ENCODE measurements at places on chromosomes 1 and 21. TPM values are rescaled to one million over a fixed set of nuclear protein-coding genes. Genes with fewer than 3 reads are reported as not detected.

DNA sequence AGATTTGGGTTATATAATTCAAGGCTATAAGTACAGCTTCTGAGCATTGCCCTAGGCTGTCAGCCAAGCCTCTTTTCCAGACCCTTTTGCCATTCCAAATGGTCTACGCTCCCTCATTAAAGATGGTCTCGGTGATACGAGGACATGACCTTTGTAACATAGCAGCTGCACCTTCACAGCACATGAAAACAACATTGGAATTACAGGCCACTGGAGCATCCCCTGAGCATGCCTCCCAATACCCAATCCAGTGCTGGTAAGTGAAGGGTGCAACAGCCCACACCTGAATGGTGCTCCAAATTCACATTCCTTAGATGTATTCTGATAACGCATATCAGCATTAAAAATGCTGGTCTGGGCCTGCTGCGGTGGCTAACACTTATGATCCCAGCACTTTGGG is 20.1 kb upstream of the PTPRF start:
- no peak for DNase-seq
- no peak overlapping the region for H3K4me3 ChIP-seq

DNA sequence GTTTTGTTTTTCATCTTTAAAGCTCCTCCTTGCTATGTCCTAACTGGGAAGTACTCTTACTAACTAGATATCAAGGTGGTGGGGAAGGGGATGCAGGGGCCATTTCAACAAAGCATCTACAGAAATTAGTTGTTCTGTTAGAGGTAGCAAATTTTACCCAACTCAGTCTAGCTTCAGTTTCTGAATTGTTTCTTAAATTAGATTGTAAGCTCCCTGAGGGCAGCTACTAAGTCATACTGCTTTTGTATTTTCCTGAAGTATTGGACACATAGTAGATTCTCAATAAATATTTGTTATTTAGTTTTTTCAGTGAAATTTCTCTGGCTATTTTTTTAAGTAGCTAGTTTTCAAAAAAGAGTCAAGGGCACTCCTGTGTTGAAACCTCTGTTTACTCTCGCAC is 1.8 kb downstream of the UBAP2L start:
- peak overlapping the region; percentile 99 for H3K27ac ChIP-seq
- peaks cover 58% of the 10 kb centered on the region for H3K4me1 ChIP-seq
- DNase-seq, result no peak
- H3K4me3 ChIP-seq, result peak overlapping the region; percentile 91
- no peaks in the 10 kb centered on the region for H3K27me3 ChIP-seq
- H3K36me3 ChIP-seq, result peaks cover 34% of the 10 kb centered on the region

Gene FAM89A
- total RNA-seq, result 1.1 TPM

GRCh38 chr1:31703431-31704270 is at the start of gene COL16A1:
COL16A1 (minus strand) TSS chr1:31704017; CDS start chr1:31702193, 1,824 bp downstream.
- no peak for DNase-seq
- H3K36me3 ChIP-seq, result no peaks in the 10 kb centered on the region

Gene CRYAA
- total RNA-seq, result not detected

GRCh38 chr1:177053648-177054047 is 110.9 kb downstream of the ASTN1 start:
- no peak overlapping the region for H3K27ac ChIP-seq
- H3K27me3 ChIP-seq, result no peaks in the 10 kb centered on the region
- no peak overlapping the region for H3K4me3 ChIP-seq

Gene VHLL
- total RNA-seq, result not detected

- no peak overlapping the region for H3K27ac ChIP-seq
- no peaks in the 10 kb centered on the region for H3K27me3 ChIP-seq
- no peak for DNase-seq
- H3K4me3 ChIP-seq, result no peak overlapping the region
- H3K36me3 ChIP-seq, result peaks cover 10% of the 10 kb centered on the region
These were observed 87.0 kb downstream of the ACBD6 start for GRCh38 chr1:180415236-180415848.

Gene CNIH3
- 2.6 TPM for total RNA-seq

Gene SLC45A3
- total RNA-seq, result 0.74 TPM

- H3K4me1 ChIP-seq, result no peaks in the 10 kb centered on the region
- no peak overlapping the region for H3K4me3 ChIP-seq
- no peaks in the 10 kb centered on the region for H3K27me3 ChIP-seq
- H3K27ac ChIP-seq, result no peak overlapping the region
These were observed 36.1 kb upstream of the TTC22 start for GRCh38 chr1:54837002-54837853.

GRCh38 chr1:181809991-181810545 is 251.4 kb downstream of the ZNF648 start:
- no peaks in the 10 kb centered on the region for H3K27me3 ChIP-seq
- H3K27ac ChIP-seq, result no peak overlapping the region
- no peak for DNase-seq
- H3K4me3 ChIP-seq, result no peak overlapping the region
- H3K4me1 ChIP-seq, result no peaks in the 10 kb centered on the region
- H3K36me3 ChIP-seq, result no peaks in the 10 kb centered on the region

GRCh38 chr1:24104854-24105253 is 7.1 kb downstream of the MYOM3 start:
- H3K27me3 ChIP-seq, result no peaks in the 10 kb centered on the region
- no peak for DNase-seq
- H3K27ac ChIP-seq, result no peak overlapping the region
- H3K4me1 ChIP-seq, result no peaks in the 10 kb centered on the region
- H3K36me3 ChIP-seq, result no peaks in the 10 kb centered on the region

Gene ZSCAN20
- 0.94 TPM for total RNA-seq

- no peaks in the 10 kb centered on the region for H3K27me3 ChIP-seq
- no peaks in the 10 kb centered on the region for H3K36me3 ChIP-seq
- DNase-seq, result no peak
- no peak overlapping the region for H3K4me3 ChIP-seq
- H3K4me1 ChIP-seq, result no peaks in the 10 kb centered on the region
- H3K27ac ChIP-seq, result no peak overlapping the region
These were observed 364.1 kb downstream of the HHAT start for GRCh38 chr1:210692796-210693195.

Gene CELA2B
- not detected for total RNA-seq

GRCh38 chr1:244820131-244820530 is 15.3 kb upstream of the COX20 start:
- H3K36me3 ChIP-seq, result no peaks in the 10 kb centered on the region
- no peaks in the 10 kb centered on the region for H3K4me1 ChIP-seq
- peaks cover 3% of the 10 kb centered on the region for H3K27me3 ChIP-seq
- H3K27ac ChIP-seq, result no peak overlapping the region

- H3K4me1 ChIP-seq, result no peaks in the 10 kb centered on the region
- H3K27ac ChIP-seq, result no peak overlapping the region
- H3K27me3 ChIP-seq, result peaks cover 2% of the 10 kb centered on the region
- DNase-seq, result no peak
- H3K36me3 ChIP-seq, result no peaks in the 10 kb centered on the region
These were observed 68.5 kb upstream of the PLXNA2 start for GRCh38 chr1:208312706-208313105.

Gene GBP4
- 64.4 TPM for total RNA-seq

Gene LAMB3
- total RNA-seq, result 0.96 TPM

- H3K36me3 ChIP-seq, result no peaks in the 10 kb centered on the region
- H3K4me1 ChIP-seq, result no peaks in the 10 kb centered on the region
- no peak overlapping the region for H3K27ac ChIP-seq
- no peak overlapping the region for H3K4me3 ChIP-seq
These were observed 197.2 kb downstream of the C1orf94 start for GRCh38 chr1:34373912-34374311.

Gene PGLYRP3
- total RNA-seq, result not detected

Gene JAM2
- not detected for total RNA-seq

DNA sequence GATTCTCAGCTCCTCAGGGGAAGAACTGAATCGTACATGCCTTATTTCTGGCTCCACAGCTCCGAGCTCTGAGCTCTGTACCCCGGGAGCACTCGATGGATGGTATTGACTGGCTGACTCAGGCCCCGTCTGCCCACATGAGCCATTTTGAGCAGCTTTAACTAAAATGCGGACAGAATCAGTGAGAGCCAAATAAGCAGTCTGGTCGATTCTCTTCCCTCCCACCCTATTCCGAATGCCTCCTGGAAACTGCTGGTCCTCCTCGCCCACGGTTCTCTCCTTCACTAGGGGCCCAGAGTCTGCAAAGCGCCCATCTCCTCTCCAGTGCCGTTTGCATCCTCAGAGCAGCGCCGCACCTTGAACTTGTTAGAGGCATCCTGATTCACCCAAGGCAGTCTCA is 125.9 kb upstream of the IRF2BP2 start:
- no peak overlapping the region for H3K4me3 ChIP-seq
- DNase-seq, result no peak
- no peaks in the 10 kb centered on the region for H3K36me3 ChIP-seq
- no peaks in the 10 kb centered on the region for H3K27me3 ChIP-seq

Gene B3GALT2
- 0.30 TPM for total RNA-seq

Gene CD101
- total RNA-seq, result 14.9 TPM

DNA sequence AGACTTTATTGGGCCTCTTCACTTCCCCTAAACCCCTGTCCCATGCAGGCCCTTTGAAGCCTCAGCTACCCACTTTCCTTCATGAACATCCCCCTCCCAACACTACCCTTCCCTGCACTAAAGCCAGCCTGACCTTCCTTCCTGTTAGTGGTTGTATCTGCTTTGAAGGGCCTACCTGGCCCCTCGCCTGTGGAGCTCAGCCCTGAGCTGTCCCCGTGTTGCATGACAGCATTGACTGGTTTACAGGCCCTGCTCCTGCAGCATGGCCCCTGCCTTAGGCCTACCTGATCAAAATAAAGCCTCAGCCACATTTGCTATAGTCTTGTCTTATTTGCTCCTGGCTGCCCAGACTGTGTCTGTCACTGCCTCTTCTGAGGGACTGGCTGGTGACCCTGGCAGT is 5.5 kb downstream of the GSTM4 start:
- no peak for DNase-seq
- H3K36me3 ChIP-seq, result no peaks in the 10 kb centered on the region
- H3K4me3 ChIP-seq, result no peak overlapping the region
- no peak overlapping the region for H3K27ac ChIP-seq
- peaks cover 3% of the 10 kb centered on the region for H3K4me1 ChIP-seq

DNA sequence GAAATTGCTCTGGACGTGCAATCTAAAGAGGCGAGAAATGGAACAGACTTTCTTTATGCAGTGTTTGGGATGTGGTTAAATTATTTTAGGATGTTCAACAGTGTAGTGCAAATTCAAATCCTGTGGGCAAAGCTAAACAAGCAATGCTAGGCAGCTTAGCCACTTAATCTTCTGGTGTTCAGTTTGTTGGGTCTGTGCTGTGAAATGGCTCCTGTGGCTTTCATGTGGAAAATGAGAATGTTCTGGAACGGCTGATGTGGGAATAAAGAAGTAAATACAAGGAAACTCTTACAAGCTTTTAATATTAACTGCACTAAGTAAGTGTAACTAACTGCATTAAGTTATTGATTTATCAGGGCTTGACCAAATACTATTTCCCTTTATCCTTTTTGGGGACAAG is 766.6 kb downstream of the ADGRL2 start:
- no peaks in the 10 kb centered on the region for H3K36me3 ChIP-seq
- H3K4me3 ChIP-seq, result no peak overlapping the region
- no peak overlapping the region for H3K27ac ChIP-seq
- H3K4me1 ChIP-seq, result no peaks in the 10 kb centered on the region
- H3K27me3 ChIP-seq, result no peaks in the 10 kb centered on the region

Gene GPR137B
- 18.6 TPM for total RNA-seq

- H3K36me3 ChIP-seq, result no peaks in the 10 kb centered on the region
- no peak overlapping the region for H3K4me3 ChIP-seq
- H3K27ac ChIP-seq, result no peak overlapping the region
These were observed 14.3 kb downstream of the PROK1 start for GRCh38 chr1:110465038-110465813.
